Stimulated activated CD8-positive, alpha-beta memory T cell treated with anti-CD3 and anti-CD28 coated beads, Interleukin-2, amount 100 ng/mL, for 48 hours (primary cell): ENCODE measurements at places on chromosomes 5 and 9.

GRCh38 chr9:35755071-35755470 is 995 bp upstream of the MSMP start:
- DNase-seq = no peak

DNA sequence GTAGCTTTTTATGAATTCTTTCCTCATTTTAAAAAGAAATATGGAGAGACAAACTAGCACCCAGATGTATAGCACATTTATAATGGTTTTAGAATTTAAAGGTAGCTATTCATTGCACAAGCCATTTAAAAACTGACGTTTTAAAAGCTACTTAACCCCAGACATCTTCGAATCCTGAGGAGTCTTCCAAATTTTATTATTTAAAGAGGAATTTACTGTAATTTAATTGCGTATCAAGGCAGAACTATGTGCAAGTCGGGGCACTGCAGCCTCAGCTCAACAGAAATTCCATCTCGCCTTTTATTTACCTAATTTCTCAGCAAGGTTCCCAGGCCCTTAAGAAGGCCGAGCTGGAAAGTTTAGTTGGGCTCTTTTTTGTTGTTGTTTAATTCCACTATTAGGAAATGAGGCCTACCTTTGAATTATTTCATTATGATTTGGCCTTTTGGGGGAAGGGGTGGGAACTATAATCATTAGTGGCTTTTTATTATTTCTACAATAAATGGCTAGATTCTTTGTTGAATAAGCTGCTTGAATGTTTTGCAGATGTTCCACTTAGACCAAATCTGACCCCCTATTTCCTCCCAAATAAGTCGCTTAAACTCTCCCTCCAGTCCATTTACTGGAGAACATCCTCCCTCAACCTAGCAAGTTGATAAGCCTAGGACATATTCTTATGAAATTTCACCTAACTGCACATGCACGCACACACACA is 20.2 kb downstream of the NR2F1 start:
- no peak for DNase-seq

- no peak for DNase-seq
Observed at GRCh38 chr5:169404223-169404622, 103.3 kb upstream of the SLIT3 start.

DNA sequence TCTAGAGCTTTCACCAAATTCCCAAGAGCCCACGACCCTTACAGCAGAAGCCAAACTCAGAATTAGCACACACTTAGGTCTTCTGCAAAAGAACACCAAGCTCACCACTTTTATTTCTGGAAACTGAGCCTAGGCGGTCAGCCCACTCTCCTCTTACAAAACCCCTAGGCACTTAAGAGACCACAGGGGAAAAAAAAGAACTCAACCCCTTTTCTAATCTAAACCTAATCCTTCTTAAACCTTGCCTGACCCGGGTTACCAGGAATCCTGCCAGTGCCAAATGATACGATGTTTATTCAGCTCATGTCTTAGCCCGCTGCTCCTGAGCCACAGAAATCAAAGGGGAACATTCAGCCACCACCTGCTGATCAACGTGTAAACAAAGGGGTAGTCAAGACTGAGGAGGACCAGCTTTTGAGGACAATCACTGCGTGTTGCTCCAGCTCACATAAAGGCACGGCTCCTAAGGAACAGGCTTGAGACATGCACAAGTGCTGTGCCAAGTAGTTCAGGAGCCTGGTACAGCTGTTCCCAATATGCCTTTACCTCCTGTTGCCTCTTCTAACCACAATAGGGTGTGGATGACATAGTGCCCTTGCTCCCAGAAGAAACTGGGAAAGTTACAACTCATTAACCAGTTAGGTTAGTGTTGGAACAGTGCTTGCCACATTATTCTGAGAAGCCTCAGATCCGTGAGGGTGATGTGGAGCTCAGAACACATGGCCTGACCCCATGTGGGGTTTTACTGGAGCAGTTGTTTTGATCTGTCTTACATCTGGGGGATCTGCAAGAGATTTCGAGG is 49.3 kb downstream of the ZFAND5 start:
- no peak for DNase-seq

GRCh38 chr5:9713356-9713755 is 83.2 kb upstream of the TAS2R1 start:
- DNase-seq = no peak

- no peak for DNase-seq
Observed at GRCh38 chr5:17398431-17398830, 99.6 kb upstream of the TAF11L2 start.

- DNase-seq = no peak
Observed at GRCh38 chr9:113875459-113876150, 504 bp upstream of the ZNF618 start.

GRCh38 chr9:22374051-22374450 is 72.6 kb upstream of the DMRTA1 start:
- DNase-seq = no peak

DNA sequence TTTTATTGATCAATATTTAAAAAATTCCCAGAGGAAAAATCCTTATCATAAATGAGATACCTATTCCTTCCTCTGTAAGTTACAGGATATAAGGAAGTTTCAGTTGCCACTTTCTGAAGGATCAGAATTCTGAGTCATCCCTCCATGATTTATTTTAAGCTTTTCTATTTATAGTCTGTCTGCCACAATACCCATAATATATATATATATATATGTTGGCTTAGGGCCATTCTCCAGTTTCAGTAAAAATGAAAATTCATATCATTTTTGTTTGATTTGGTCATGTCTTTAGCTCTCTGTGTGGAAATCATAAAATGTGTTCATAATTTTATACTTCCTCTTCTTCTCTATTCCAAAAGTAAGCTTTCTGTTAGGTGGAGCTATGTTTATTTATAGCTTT is 215.8 kb upstream of the CYLC2 start:
- DNase-seq = no peak

- DNase-seq = no peak
Observed at GRCh38 chr5:88488561-88488960, 219.9 kb upstream of the TMEM161B start.

- no peak for DNase-seq
Observed at GRCh38 chr9:79657891-79658290, 86.1 kb downstream of the TLE4 start.

- DNase-seq = no peak
Observed at GRCh38 chr9:111362526-111362925, 32.5 kb upstream of the OR2K2 start.

DNA sequence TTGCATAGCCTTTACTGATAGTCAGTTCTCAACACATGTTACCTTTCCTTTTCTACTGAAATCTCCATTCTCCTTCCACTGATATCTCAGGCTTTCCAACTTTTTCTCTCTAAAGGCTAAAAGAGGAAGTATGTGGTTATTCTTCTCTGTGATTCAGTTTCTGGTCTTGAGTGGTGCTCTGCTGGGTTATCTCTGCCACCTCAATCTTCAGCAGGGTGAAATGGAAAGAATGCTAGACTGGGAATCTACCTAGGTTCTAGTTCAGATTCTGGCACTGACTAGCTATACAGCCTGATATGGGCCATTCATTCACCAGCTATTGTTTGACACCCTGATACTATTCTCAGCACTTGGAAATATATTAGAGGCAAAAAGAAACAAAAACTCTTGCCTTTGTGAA is 124.9 kb upstream of the GRIA1 start:
- no peak for DNase-seq

DNA sequence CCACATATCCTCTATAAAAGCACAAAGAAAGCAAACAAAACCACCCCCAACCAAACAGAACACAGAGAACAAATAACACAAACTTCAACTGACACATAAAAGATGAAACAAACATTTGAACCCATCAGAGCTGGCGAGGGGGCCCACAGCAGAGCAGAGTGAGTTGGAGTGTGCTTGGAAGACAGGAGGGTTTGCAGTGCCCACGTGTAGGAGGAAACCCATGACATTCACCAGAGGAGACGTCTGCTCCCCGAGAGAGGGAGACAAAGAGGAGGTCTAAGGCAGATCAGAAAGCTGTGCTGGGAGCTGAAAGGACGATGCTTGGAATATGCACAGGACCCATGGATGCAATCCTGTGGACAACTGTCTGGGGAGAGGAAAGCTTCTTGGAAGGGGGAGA is 27.0 kb downstream of the MRPL36 start:
- DNase-seq = no peak

- DNase-seq = no peak
Observed at GRCh38 chr5:123783421-123783820, 271.4 kb downstream of the CSNK1G3 start.

DNA sequence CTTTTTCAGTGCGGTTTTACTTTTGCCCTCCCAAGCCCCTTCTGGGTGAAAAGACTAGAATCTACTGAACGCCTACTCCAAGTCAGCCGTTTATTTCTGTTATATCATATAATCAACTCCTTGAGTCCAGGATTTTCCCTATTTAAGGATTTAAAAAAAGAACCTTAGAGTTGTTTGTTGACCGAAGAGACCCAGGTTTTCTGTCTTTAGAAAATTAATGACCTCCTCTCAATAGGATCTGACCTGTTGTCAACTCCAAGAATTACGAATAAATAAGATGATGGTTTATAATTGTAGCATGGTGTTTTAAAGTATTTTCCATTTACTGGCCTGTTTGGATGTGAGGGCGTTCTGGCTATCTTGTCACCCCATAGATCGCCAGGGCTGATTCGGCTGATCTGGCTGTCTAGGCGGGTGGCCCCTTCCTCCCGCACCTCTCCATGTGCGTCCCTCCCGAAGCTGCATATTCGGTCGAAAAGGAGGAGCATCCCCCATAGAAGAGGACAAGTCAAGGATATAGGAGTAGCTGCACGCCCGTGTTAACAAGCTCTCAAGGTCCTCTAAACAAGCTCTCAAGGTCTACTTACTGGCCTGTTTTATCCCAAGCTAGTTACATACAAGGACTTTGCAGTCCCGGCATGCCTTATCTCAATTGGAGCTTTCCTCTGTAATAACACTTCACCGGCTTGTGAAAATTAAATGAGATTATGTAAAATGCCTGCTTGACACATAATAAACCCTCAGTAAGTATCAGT is 1.1 kb upstream of the UBAP2 start:
- no peak for DNase-seq

DNA sequence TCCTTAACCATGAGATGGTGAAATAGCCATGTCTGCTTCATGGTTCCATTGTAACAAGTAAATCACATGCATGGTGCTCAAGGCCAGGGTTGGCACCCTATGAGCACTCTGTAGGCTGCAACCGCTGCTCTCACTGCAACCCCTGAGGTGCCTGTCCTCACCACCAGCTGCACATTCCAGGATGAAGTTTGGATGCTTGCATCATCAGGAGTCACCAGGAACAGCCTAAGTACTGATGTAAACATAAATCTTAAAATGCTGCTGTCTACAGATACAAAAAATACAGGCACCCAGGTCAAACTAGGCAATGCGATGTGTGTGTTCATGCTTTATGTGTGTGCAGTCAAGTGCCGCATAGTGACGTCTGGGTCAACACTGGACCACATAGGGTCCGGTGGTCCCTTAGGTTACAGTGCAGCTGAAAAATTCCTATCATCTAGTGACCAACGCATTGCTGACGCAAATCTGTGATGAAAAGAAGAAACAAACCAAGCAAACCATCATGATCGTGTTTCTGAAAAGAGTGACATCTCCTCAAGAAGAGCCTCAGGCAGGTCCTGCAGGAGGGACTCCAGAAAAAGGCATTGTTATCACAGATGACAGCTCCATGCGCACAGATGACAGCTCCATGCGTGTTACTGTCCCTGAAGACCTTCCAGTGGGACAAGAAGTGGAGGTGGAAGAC is 234.8 kb downstream of the AUH start:
- DNase-seq = no peak

GRCh38 chr5:78706825-78707224 is 58.3 kb upstream of the LHFPL2 start:
- DNase-seq = no peak

GRCh38 chr9:79201636-79202035 is 370.1 kb upstream of the TLE4 start:
- DNase-seq = no peak

DNA sequence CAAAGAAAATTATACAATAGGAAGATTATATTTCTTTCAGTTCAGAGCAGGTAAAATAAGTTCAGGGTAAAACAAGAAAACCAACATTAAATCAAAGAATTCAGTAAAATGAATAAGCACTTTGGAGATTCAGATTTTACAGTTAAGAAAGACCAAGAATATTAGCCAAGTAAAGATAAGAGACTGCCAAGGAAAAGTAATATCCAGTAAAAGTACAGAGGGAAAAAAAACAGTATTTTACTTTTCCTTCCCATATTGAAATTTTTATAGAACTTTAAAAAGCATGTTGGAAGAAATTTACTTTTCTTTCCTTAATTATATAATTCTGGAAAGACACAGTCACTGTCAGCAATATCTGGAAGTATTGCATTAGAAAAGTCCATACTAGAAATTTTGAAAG is 393.4 kb downstream of the NFIB start:
- no peak for DNase-seq

GRCh38 chr5:116355819-116356601 is 218.6 kb downstream of the SEMA6A start:
- no peak for DNase-seq

GRCh38 chr9:134346151-134346550 is 19.9 kb downstream of the RXRA start:
- no peak for DNase-seq

DNA sequence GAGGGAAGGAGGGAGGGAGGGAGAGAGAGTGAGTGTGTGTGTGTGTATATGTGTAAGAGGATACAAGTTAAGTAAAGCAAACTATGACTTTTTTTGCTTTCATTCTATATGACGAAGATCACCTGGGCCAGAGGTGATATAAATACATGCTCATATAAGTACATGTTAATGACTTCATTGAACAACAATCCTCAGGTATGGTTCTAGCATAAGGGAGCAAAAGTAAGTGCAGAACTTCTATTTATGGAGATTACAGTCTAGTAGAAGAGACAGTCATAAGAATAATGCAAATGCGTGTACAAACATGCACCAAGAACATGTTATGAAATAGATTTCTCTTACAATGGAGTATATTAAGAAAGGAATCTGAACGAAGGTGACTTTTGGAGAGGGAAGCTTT is 1804.0 kb downstream of the MAT2B start:
- DNase-seq = no peak
